NCI-H1436 treated with DMSO at 0.1 percent for 48 hours (cell line): ENCODE measurements at places on chromosomes 12 and 14.

- DNase-seq = no peak
These were observed 31.7 kb downstream of the ATP2A2 start for GRCh38 chr12:110312581-110313360.

DNA sequence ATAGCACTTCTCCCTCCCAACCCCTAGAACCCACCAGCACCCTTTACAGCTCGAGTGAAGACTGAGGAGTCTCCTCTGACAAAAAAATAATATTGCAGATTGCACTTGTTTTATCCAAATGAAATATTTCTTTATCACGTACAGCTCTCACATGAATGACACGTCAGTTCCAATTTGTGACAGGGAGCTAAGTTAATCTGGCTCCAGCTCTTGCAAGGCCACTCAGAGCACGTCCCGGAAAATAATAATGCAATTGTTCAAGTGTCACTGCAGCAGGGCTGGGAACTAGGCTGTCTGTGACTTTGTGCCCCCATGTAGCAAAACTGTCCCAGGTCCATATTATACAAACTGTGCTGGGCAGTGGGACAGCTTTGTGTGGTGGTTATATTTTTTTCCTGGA lies 539.6 kb downstream of the VRK1 start:
- no peak for DNase-seq

GRCh38 chr14:72333357-72333756 lies 401.1 kb downstream of the RGS6 start:
- DNase-seq = no peak

DNA sequence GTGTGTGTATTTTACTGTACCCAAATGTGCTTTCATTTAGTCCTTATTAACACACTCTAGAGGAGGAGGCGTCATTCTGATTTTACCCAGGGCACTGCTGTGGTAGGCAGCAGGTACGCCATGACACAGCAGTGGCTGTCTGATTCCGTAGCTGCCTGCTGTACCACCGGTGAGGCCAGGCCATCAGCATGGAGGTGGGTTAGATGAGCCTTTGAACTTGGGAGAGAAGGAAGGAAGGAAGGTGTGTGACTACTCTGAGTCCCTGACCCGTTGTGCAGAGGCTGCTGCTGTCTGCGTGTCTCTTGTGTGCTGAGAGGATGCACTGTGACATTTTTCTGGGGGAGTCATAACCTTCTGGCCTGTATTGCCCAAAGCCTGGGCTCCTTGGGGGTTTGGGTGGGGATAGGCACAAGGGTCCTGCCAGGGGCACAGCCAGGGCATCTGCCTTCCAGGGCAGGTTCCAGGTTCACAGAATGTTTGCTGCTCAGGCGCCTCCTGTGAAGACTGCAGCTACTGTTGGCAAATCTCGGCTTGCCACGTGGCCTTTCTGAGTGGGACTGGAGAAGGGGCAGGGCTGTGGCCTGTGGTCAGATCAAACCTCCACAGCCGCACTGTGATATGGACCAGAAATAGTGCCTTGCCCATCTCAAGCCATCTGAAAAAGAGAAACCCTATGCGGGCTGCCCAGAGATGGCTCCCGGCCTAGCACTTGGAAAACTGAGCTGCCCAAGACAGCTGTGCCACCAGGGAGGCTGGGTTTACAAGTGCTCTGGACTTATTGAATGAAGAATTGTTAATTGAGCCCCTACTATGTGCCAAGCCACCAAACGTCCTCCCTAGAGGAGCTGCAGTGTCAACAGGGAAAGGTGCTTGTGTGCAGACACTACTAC lies 47.1 kb downstream of the MLXIP start:
- no peak for DNase-seq

- no peak for DNase-seq
These were observed 28.2 kb upstream of the AMN1 start for GRCh38 chr12:31756977-31757420.

DNA sequence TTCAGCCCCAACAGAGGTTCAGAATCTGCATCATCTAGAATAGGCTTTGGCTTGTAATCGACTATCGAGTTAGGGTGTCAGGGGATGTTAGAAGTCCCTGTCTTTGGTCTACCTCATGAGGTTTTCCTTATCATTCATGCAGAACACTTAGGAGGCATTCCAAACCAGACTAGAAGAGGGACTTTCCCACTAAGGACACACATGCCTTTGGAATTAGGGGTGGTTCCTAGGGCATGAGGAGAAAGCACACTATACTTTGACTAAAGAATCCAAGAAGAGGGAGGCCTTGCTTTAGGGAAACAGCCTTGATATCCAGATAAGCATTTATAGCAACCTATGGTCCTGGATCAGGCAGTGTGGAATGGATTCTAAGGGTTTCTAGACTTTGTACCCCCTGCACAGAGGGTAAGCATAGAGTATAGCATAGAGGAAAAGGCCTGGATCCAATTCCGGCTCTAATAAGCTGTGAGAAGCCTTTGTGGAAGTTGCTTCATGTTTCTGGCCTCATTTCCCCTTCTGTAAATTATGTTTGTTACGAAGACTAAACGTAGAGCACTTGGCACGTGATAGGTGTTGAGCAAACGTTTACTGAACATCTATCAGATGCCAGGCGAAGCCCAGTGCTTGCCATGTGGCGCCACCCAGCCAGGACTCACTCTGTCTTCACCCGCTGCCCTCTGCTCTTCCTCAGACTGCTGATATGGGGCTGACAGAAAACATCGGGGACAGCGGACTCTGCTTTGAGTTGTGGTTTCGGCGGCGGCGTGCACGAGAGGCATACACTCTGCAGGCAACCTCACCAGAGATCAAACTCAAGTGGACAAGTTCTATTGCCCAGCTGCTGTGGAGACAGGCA lies 13.2 kb downstream of the ZNF219 start:
- no peak for DNase-seq

DNA sequence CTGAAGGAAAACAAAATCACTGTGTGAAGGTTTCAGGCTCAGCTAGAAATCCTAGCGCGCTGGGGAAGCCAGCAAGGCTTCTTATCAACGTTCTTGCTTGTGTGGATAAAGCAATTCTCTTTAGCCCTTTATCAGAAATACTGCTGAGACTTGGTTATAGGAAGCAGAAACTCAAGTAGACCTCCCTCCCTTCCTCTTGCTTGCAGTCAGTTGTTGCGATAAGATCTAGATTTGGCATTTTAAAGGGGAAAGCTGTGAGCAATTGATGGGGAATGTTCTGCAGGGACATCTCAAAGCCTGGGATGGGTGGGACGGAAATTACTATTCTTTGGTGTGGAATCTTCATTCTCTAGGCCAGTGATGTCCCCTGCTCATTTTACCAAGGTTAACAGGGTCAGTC lies 76.4 kb upstream of the ANO4 start:
- no peak for DNase-seq

DNA sequence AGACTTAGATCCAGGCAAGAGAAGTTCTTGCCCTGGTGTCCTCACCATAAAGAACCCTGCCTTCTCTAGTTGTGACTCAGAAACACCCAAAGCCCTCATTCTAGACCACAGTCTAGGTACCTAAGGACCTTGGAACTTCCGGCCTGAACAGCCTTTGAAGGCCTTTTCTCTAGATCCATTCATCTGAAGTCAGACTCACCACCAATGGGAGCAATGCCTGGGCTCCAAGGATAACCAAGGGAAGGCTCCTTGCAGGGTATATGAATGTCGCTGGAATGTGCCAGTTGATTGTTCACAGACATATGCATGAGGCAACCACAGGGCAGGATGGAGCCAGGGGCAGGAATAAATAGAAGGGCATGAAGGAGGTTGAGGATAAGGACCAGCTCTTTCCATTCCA lies 86.3 kb downstream of the PLCZ1 start:
- no peak for DNase-seq

DNA sequence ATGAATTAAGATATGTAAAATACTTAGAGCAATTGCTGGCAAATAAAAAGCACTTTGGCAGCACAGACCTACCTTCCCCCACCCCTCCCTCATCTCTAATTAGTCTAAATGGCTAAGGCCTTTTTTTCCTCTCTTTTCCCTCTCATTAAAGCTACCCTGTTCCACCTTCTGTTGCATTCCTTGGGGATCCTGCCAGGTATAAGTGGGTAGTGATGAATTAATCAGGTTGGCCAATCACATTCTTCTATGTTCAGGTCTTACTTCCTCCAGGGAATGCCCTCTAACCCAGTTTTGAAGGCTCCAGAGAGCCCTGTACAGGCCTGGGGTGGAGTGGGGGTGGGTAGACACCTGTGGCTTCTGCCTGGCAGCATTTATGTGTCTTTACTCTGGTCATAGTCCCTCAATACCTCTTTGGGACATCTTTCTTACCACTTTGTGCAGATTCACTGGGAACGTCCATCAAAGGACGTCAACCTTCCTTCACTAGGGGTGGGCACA lies 28.4 kb downstream of the HSPB8 start:
- peak; percentile 30 for DNase-seq

DNA sequence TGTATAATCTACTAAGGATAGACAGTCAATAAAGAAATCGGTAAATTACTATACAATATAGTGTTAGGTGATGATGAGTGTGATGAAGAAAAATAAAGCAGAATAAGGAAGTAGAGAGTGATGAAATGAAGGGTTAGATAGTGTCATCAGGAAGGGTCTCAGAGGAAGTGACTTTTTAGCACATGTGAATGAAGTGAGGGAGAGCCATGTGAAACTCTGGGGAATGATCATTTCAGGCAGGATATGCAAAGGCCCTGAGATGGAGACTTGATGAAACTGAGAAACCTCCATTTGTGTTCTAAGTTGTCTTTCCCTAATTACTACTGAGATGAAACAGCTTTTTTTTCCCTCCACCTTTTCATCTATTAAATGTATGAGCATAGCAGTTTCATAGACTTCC lies 19.4 kb upstream of the GNPTAB start:
- DNase-seq = no peak
